ENCODE measurements at places on chromosomes 5 and 9.

DNA sequence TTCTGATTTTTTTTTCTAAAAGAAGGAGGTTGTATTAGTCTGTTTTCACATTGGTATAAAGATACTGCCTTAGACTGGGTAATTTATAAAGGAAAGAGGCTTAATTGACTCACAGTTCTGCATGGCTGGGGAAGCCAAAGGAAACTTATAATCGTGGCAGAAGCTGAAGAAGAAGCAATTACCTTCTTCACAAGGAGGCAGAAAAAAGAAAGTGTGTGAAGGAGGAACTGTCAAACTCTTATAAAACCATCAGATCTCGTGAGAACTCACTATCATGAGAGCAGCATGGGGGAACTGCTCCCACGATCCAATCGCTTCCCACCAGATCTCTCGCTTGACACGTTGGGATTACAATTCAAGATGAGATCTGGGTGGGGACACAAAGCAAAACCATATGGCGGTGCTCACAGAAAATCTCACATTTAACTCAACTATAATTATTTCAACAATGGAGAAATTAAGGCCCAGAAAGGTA is 27.1 kb downstream of the DPYSL3 start:
- DNase-seq: no peak

- DNase-seq: no peak
These were observed 62.0 kb downstream of the CRB2 start for GRCh38 chr9:123418052-123418430.

DNA sequence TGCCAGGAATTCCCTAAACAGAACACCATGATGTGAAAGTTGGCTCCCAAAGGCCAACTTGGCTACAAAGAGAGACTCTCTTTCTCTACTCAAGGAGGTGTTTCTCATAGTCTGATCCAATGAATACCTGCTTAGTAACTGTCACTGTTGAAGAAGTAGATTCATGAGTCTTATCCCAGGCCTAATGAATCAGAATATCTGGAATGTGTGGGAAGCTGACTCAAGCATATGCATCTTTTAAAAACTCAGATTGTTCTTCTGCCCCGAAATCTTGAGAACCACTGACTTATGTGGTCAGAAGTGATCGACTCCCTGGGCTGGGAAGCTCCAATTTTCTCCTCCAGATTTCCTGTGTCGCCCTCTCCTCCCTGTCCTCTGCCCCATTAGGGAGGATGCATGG is 345.6 kb downstream of the PLK2 start:
- no peak for DNase-seq

DNA sequence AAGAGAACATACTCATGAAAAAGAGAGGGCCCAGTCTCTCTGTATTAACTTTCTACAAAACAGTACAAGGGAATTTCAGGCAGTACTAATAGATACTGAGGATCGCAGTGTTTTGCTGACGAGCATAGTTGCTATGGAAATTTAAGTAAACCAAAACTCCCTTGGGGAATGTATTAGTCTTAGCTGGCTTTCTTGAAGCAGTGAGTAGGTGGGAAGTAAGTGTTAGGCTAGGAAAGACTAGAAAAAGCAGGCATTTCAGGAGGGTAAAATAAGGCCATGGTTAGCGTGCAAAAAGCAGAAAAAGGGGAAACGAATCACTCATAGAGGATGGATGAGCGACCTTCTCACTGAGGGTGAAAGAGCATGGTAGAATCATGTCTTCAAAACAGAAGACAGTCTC is 84.3 kb upstream of the ACTBL2 start:
- no peak for DNase-seq

DNA sequence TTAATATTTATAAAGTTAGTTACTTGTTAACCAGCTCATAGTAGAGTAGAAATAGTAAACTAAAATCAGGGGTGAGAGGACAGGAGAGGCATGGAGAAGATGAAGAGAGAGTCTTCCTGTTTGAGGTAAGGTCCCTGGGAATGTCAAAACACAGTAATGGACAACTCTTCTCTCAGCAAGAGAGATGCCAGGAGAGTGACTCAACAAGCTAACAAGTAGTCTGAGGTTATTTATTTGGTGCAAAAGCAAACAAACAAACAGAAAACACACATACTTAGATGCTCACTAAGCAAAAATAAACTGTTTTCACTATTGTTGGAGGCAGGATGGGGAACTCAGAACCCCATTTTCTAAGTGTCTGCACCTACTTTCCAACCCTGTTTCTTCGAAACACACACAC is 333.2 kb upstream of the RFX3 start:
- DNase-seq: no peak

DNA sequence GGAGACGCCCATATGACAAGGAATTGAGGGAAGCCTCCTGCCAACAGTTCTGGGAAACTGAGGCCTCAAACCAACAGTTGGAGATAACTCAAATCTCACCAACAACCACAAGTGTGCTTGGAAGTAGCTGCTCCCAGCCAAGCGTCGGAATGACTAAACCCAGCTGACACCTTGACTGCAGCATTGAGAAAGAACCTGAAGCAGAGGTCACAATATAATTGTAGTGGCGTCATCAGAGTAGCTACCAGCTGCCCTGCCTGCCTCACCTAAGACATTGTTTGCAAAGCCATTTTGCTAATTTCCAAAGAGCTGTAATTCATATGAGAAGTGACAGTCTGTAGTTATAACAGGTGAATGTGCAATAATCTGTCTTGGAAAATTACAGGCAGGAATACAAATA is 40.8 kb upstream of the ANKRD31 start:
- no peak for DNase-seq

GRCh38 chr5:163661360-163661759 is 155.9 kb downstream of the MAT2B start:
- no peak for DNase-seq

GRCh38 chr5:142012186-142012785 is 541 bp downstream of the GNPDA1 start:
- peak; percentile 51 for DNase-seq

GRCh38 chr9:78212868-78213267 is 23.0 kb upstream of the CEP78 start:
- DNase-seq: no peak

GRCh38 chr9:89798547-89799120 is 193.8 kb downstream of the GADD45G start:
- no peak for DNase-seq

DNA sequence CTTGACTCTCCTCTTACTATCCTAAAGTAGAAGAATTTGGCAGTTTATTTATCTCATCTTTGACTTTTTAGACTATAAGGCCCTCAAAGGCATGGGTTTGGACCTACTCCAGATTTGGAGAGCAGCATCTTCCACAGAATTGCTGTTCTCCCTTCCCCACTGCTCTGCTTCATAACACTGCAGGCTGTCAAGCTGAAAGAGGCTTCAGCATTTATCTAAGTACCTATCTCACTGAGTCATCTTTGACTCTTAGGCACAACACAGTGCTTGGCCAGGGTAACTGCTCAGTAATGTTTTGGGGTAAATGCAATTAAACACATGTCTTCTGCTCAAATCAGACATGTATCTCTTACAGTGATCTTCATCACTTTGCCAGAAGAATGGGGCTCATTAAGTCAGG is 60.6 kb downstream of the GRIN3A start:
- no peak for DNase-seq

GRCh38 chr5:34690301-34690700 is 34.2 kb downstream of the RAI14 start:
- no peak for DNase-seq

GRCh38 chr5:145856285-145856818 is 16.5 kb downstream of the GRXCR2 start:
- DNase-seq: no peak

DNA sequence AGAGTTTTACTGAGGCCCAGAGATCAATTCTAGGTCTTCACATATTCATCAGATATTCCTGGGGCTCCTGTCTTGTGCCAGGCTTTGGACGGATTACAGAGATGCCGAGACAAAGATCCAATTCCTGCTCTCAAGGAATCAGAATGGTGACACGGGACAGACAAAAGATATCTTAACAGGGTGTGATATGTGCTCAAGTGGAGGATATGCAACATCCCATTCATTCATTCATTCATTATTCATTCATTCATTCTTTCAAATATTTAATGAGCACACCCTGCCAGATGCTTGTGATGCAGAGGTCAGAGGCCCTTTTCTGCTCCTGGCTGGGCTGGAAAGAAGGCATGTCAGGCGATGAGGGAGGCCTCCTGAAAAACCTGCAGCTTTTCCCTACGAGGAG is 21.8 kb downstream of the LHX2 start:
- no peak for DNase-seq

- no peak for DNase-seq
These were observed 26.5 kb downstream of the SMC5 start for GRCh38 chr9:70285246-70285645.

Data from cerebellar cortex (tissue), 1 donor.